ENCODE measurements at places on chromosomes 12 and 14.

- DNase-seq, result no peak
These were observed 273.3 kb upstream of the LRIG3 start for GRCh38 chr12:59193476-59194050.

DNA sequence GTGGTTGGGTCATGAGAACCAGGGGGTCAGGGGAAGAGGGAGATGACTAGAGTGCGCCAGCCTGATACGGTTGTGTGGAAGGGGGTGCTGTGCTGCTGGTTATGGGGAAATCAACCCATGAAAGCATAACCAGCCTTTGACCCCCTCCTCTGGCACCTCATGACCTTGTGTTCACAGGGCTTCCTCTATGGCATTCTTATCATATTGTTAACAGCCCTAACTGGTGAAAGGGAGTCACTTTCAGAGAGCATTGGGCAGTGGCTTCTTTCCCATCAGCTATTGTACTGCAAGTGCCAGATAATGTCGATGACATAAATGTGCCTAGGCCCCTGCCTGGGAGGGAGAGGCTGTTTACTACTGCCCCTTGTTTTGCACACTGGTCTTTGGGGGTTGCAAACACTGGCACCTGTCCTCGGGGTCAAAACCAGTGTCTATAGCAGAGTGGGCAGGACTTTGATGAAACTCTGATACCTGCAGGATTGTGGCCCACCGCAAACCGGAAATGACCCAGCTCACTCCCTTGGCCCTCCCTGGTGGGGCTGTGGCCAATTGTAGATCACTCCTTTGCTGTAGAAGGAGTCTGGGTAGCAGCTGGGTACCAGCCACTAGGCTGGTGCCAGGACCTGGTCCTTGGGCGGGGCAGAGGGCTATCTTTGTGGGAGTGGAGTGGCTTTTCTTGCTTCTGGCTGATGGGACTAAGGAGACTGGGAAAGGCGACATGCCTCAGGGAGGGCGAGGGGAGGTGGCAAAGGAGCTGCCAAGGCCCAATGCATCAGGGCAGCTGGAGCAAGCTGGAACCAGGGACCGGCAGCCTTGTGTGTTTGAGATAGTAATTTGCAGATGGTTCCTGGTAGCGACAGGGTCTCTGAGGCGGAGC is 634 bp upstream of the TMEM63C start:
- peak; percentile 36 for DNase-seq

DNA sequence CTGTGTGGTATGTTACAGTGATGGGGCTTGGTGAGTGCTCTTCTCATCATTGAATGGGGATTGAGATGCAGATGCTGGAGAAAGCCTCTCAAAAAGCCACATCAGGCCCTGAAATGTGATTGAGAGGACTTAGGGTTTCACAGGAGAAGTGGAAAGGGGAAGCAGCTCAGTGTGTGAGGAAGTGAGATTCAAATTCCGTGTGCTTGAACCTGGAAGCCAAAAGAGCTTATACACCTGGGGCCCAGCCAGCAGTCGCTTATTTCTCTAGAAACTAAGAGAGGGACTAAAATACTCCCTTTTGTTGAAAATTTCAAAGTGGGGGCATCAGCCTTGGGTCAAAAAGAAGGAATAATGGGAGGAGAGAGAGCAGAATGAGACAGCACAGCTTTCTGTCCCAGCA is 39.1 kb upstream of the GZMB start:
- DNase-seq, result no peak

DNA sequence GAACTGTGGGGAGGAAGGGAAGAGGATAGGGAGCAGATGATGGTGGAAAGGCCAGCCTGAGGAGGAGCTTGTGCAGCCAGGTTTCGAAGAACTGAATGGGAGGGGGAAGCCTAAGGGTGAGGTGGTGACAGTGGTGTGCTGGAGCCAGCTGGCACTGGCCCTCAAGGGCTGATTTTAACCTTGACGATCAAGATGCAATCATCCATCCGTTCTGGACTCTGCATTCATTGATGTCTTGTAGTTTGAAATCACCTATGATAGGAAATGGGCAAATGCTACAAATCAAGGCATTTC is 2.8 kb upstream of the ATG101 start:
- DNase-seq, result no peak
